ENCODE measurements at places on chromosomes 13 and 19. TPM values are rescaled to one million over a fixed set of nuclear protein-coding genes. Genes with fewer than 3 reads are reported as not detected.

- DNase-seq, result no peak
Observed at GRCh38 chr19:572743-573518, 535 bp downstream of the BSG start.

- DNase-seq, result no peak
Observed at GRCh38 chr19:17103177-17103576, 27.6 kb downstream of the MYO9B start.

The FAM83E gene
- total RNA-seq, result 2.0 TPM

GRCh38 chr19:34269968-34270621 lies 15.7 kb downstream of the GARRE1 start:
- peak; percentile 40 for DNase-seq

The FCHO1 gene
- 2.4 TPM for total RNA-seq

DNA sequence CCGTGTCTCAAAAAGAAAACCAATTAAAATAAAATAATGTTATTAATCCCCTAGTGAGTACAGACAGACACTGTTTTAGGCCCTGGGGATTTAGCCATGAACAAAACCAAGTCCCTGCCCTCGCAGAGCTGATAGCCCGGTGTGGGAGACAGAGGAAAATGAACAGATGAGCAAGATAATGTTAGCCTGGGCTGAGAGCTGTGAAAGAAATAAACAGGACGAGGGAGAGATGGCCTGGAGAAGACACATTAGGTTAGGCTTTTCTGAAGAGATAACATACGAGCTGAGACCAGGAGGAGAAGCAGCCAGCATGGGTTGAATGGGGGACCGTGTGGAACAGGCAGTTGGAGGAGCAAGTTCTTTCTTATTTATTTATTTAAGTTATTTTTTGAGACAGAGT lies 9.0 kb downstream of the RELB start:
- no peak for DNase-seq

GRCh38 chr13:89694451-89694850 lies 1653.0 kb upstream of the MIR17HG start:
- DNase-seq, result no peak

The OR7D2 gene
- not detected for total RNA-seq

The ANGPTL4 gene
- total RNA-seq, result 5.8 TPM

The AZU1 gene
- 12.8 TPM for total RNA-seq

The ZNF90 gene
- 7.5 TPM for total RNA-seq

The PSG7 gene
- not detected for total RNA-seq

DNA sequence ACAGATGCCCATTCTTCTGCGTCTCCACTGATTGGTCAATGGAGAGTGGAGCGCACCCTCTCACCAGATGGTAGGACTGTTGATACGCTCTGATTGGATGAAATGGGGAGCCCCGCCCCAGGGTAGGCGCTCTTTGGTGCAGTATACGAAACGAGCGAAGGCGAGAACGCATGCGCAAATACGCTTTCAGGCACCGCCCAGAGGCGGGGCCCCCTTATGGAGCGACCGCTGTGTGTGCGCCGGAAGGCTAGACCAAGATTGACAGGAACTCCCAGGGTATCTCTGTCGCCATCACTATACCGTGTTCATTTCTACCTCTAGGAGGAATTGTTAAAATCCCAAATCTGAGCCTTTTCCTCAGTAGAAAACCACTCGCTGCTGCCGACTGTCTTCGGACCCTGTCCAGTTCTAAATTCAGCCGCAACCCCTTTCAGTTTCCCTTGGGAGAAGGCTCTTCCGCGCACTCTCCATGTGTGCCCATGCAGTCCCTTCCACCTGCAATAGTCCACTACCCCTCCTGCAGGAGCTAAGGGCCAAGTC lies 720 bp upstream of the HNRNPL start:
- no peak for DNase-seq

DNA sequence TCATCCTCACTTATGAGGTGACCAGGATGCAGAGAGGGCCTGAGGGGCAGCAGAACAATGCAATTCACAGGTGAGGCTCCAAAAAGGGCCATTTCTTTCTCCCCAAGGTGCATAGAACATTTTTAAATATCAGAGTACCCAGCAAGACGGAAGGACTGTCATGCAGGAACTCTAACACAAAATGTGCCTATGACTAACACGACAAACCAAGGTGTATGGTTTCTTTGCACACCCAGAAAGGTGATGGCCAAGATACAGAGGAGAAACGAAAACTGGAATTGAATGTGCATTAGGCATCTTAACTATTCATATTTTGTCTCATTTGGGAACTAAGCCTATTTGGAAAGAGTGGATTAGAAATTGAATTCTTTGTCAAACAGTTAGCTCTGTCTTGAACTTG lies 29.9 kb downstream of the SHISA2 start:
- DNase-seq, result no peak

The FBXO17 gene
- 19.9 TPM for total RNA-seq

The RNASEH2A gene
- total RNA-seq, result 7.2 TPM

DNA sequence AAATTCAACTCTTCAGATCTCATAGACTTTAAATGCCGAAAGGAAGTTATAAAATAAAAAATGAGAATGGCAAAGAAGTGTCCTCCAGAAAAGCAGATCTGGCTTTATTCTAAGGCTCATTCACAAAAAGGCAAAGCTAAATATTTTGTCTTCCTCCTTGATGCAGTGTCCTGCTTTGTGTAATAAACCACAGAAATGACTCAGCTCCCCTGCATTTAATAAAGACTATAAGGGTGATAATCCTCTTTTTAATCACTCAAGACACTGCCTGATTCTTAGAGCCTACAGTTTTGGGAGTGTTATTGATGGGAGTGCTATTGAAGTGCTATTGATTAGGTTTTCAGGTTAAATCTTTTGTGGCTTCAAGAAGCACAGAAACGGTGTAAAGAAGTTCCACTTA lies 482.0 kb downstream of the PCDH20 start:
- DNase-seq, result no peak

DNA sequence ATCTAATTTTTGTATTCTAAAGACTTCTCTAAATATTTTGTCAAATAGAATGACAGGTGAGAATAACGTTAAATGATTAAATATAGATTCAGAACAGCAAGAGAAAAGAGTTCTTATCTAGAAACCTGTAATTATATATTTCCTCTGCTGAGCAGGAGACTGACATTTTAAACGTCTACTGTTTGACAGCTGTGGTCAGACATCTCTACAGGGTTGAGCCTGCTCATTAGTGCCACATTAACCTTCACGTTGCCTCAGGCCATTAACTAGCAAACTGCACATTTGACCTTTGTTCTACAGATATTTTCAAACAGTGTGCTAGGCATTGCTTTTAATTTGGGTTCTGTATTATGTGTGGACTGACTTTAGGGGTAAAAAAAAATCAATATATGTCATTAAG lies 347.5 kb downstream of the GPC5 start:
- DNase-seq, result no peak
